ENCODE measurements at places on chromosomes 7 and 10. TPM values are rescaled to one million over a fixed set of nuclear protein-coding genes. Genes with fewer than 3 reads are reported as not detected.

DNA sequence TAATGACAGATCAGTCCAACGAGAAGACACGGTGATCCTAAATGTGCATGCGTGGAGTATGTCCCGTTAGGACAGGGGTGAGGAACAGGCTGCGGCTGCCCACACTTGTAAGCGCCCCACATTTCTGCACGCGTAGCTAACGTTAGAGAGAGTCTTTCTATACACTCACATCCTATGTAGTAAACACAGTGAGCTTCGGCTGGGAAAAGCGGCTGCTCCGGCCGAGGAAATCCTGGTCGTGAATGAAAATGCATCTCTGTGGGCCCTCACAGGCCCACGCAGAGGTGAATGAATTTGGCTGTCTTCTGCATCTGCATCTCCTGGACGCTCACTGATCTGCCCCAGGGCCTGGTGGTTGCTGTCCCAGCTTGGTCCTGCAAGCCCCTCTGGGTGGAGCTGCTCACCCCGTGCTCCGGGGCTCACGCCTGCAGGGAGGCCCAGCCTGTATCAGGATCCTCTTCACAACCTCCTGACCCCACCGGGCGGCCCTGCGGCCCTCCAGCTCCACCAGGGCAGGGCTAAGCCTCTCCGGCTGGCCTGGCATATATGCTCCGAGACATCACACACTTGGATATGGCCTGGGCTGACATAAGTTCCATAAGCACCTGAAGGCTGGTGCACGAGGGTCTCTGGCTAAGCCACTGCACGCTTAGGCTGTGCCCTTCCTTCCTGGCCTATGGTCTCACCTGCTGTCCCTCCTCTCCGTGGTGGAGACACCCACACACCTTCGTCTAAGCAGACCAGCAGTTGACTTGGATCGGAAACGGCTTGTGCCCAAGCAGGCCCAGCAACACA lies 117.9 kb upstream of the DIP2C start:
- no peak for DNase-seq

FANK1 gene
- polyA plus RNA-seq, result not detected

GRCh38 chr7:121126201-121126600 lies 137.7 kb downstream of the CPED1 start:
- no peak for DNase-seq

DNA sequence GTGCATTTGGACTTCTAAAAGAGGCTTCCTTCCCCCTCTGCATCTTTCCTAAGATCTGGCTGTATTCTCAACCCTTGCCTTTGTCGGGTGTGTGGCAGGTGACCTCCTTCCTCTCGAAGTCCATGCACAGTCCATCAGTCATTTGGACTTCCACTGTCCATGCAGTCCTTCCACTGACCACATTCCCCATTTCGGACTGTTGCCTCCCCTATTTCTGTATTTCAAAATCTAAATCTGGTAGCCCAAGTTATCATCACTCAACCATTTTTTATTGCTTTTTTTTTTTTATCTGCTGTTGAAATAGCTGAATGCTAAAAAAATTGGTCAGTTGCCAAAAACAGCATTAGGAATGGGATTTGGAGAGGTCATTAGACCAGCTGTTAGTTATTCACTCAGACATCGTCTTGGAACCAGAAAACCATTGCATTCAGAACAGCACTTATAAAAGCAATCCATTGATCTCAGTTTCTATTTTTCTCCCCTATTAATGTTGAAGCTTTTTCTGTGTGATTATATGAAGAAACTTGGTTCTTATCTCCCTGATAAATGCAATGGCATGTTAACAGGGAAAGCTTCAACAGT lies 575.6 kb downstream of the KIF20B start:
- no peak for DNase-seq

GJD4 gene
- not detected for polyA plus RNA-seq

DNA sequence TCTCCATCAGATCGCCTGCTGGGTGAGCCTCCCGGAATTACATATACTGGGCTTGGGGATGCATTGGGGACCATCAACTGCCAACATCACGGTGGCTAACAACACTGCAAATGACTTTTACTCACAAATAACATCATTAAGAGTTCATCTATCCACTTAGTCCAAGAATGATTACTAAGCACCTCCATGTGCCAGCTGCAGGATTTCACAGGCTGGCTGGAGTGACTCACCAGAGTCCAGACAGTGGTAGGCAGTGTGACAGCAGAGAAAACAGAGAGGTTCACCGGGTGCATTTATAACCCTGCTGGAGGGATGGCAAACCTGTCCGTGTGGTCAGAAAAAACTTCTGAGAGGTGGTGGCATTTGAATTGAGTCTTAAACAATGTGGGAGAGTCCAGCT lies 3.2 kb upstream of the IGFBP3 start:
- no peak for DNase-seq

DRGX gene
- polyA plus RNA-seq, result not detected

DNA sequence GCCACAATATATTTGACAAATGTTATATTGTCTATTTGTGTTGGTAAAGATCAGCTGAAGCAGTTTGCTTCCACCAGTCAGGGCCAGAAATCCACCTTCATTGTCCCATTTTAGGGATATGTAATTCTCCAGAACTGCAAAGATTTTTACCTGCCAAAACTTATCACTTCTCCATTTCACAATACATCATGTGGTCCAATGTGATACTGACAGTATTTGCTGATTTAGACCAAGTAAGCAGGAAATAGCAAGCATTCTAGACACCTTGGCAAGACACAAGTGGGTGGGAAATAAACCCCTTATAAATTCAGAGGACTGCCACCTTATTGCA lies 18.5 kb upstream of the LIPA start:
- DNase-seq, result no peak

ADAP1 gene
- polyA plus RNA-seq, result 2.4 TPM

DNA sequence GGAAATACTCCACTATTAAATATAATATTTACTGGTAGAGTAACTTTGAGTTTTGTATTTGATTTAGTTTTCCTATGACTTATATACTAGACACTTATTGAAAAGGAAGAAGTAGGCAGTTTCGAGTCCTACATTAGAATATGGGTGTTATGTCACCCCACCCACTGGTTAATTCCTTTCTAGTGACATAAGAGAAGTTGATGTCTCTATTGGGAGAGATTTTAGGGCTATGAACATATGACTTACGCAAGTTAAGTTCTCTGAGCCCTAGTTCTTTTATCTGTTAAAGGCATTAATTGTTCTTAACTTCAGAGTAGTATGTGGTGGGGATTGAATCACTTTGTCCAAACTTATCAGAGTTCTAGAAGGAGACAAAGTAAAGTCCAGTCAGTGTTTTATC lies 30.5 kb downstream of the CPED1 start:
- DNase-seq, result no peak

GRCh38 chr7:27194002-27194352 lies 5.9 kb downstream of the HOXA13 start:
- no peak for DNase-seq

DNA sequence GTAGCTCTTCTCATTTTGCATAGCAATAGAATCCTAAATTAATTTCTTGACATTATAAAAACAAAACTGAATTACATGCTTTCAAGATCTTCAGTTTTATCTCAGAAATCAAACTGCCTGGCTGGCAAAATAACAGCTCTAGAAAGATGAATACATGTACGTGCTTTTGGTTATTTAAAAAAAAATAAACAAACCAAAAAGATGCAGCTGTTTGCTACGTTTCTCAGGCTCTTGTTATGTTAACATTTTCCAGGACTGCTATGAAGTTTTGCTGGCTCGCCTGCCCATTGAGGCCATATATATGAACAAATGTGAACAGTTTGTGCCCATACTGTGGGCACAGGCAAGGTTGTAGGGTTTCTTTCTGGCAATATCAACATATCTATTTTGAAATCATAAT lies 86.6 kb downstream of the ODAD2 start:
- DNase-seq, result no peak

DNA sequence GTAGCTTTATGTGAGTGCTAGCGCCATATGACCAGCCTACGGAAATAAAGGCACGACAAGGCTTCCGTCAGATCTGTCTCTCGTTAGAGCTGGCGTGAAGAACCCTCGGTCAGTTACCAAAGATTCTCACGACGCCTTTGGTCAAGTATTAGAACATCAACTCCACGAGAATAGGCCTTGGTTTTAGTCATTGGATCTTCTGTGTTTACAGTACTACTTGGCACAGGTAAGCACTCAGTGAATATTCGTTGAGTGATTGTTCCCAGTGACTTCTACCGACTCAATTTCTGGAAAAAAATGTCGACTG lies 316 bp downstream of the RBM48 start:
- DNase-seq, result no peak
